ENCODE measurements at places on chromosomes 6 and 20.

- DNase-seq, result peak; percentile 13
Measured at GRCh38 chr6:30102414-30102969, 10.4 kb downstream of the TRIM31 start.

DNA sequence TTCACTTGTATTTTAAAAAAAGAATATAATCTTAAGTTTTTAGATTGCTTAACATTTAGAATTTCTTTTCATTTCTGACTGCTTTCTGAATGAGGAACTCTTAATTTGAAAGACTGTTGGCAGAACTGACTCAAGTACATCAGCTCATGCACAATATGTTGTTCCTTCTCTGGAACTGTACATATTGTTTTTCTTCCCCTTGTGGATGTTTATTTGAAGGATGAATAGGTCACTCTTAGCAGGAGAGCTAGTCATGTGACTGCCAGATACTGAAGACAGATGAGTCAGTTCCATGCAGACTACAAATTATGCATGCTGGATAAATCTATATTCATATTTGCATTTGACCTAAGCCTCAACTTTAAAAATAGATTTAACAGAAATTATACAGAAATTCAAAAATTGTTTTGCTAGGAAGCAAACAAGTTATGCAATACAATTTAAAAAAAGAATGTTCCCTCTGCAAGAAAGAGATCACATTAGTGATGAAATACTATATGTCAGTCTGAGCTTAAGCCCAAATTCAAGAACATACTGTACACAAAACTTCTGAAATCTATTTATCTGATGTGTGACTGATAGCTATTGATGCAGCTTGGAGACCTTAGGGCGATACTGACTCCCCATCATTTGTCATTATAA, 1274.9 kb upstream of the GJE1 start:
- DNase-seq, result peak; percentile 56

DNA sequence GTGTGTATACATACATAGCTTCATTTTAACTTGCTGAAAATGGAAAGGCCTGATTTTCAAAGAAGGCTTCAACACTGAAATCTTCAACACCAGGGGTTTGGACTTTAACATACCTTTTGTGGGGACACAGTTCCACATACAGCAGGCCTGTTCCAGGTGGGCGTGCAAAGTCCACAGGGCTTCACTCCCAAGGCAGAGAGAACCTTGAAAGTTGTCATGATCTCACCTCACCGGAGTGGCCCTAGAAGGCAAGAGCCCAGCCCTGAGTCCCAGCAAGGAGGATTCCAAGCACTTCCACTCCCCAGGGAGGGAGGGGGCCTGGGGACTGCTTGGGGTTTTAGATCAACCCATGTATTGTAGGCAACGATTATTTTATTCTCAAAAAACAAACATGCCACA, 47.2 kb downstream of the TMEM242 start:
- DNase-seq, result no peak

- no peak for DNase-seq
Measured at GRCh38 chr20:35661908-35662307, 2.8 kb downstream of the CPNE1 start.

DNA sequence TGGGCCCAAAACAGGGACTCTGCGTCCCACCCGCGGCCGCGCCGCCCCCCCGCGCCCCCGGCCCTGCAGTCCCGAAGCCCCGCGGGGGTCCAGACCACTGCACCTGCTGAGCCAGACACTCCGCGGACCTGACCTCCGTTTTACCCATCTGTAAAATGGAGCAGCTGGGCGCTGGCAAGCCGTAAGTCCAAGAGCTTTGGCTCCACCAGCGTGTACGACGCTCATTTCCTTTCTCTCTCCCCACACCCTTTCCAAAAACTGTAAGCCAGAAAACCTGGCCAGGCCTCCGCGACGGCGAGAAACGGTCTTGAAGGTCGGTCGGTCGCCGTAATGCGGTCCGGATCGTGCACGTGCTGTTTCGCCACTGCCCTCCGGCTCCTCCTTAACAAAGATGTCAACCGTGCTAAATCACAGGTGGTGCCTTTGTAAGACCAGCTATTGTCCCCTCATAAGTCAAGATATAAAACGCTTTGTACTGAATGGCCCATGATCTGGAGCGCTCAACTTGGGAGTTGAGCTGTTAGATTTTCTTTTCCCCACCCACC, 7.8 kb upstream of the NR2E1 start:
- no peak for DNase-seq

GRCh38 chr6:106055489-106055888, 30.6 kb upstream of the PRDM1 start:
- no peak for DNase-seq

DNA sequence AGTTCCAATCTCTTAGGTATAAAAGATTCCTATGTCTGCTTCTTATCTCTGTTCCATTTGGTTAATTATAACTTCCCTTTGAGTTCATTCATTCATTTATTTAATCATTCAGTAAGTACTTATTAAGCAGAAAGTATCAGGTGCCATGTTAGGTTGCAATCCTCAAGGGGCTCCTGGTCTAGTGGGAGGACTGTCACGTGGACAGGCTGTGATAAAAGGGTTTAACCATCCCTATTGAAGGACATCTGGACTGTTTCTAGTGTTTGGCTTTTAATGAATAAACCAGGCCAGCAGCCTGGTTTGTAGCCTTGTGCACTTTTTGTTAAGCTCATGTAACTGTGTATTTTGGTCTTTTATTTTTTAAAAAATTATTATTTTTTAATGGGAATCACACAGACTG, 162.1 kb upstream of the OGFRL1 start:
- DNase-seq, result no peak

GRCh38 chr6:52995913-52996645, 995 bp upstream of the GSTA4 start:
- no peak for DNase-seq

DNA sequence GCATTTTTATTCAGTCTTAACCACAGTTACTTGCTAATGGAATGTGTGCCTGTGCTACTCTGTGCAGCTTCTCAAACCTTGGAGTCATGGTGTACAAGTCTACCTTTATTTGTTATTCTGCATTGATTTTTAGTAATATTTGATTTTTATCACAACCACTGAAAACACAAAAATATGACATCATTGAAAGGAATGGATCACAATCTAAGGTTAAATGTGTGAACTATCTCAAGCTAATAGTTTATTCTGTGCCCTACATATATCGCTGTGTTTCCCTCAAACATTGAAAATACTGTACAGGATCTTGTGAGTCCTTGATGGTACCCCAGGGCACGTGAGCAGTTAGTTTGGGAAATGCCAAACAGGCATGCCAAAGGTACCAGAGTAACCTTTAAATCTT, 573.4 kb downstream of the FRK start:
- DNase-seq, result no peak

DNA sequence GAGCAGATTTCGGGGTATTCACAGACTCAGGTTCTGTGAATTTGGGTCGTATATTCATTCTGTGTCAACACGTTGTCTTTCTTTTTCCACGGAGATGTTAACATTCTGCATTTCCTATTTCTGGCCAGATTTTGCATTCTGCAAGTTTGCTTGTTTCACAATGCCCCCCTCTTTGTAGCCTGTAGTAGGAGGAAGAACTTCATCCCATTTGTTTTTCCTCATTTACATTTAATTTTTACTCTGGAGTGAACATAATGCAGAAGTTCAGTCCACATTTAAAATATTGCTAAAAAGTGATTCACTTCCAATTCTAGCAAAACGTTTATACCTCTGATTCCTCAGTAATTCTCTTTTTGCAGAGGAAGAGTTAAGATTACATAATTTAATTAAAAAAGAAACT, 12.9 kb downstream of the TAGAP start:
- no peak for DNase-seq

- DNase-seq, result no peak
Measured at GRCh38 chr6:30562470-30563425, 5.7 kb downstream of the PRR3 start.

DNA sequence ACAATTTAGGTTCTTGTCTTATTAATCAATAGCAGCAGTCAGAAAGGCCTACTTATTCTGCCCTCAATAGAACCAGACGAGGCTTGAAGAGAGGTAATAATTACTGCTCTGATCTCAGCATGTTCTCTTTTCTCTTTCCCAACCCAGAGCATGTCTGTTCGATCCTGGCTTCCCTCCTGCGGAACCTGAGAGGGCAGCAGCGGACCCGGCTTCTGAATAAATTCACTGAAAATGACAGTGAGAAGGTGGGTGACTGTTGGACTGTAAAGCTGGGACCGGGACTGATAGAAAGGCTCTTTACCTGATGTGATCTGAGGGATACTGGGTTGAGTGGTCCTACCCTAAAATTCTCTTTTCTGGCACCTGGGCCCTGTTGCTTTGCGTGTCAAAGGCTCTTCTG, 63.0 kb upstream of the VSTM2L start:
- DNase-seq, result no peak

DNA sequence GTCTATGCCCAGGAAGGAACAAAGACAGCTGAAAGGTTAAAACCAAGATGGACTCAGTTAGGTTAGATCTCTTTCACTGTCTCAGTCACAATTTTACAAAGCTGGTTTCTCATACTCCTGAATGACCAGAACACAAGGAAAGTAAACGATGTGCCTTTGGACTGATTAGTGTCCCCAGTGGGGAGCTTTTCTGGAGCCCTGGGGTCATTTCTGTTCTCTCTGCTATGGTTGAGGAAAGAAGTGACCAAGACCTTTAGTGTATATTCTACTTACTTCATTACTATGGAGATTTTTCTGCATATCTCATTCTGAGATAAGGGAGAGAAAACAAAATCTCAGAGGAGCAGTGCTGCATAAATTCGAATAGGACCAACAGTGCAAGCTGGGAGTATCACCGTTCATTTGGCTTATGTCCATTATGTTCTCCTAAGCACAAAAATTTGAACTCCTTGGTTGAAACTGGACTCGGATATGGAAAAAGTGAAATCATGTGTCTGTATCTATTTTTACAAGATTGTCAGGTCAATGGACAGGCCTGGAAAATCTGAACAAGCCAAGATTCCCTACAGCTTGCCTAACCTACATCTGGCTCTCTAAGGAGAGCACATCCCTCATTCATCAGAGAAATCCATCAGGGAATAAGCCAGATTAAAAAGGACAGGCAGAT, 34.4 kb upstream of the ENPP1 start:
- DNase-seq, result no peak

- DNase-seq, result no peak
Measured at GRCh38 chr6:121851056-121851455, 415.6 kb downstream of the GJA1 start.

GRCh38 chr6:53573299-53573698, 28.4 kb upstream of the GCLC start:
- no peak for DNase-seq

DNA sequence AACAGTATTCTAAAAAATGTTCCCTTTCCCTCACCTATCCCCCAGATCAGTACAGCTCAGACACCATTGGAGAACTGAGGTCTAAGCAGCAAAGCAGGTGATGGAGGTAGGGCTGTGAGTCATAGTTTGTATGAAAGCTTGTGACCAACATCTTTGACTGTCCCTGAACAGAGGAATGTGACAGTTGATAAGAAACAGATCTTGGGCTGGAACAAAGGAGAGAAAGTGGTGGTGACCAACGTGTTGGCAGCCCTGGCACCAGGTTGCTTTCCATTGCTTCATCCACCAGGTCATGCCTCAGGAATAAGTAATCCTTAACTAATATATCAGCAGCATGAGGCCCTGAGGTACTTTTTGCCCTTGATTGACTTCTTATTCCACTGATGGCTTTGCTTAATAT, 19.9 kb upstream of the CRIP3 start:
- no peak for DNase-seq

- DNase-seq, result no peak
Measured at GRCh38 chr6:116996842-116997241, 119.8 kb downstream of the RFX6 start.

GRCh38 chr6:15580326-15580725, 82.5 kb downstream of the DTNBP1 start:
- DNase-seq, result no peak
